Naive thymus-derived CD8-positive, alpha-beta T cell (primary cell): ENCODE measurements at places on chromosomes 5 and 9. TPM values are rescaled to one million over a fixed set of nuclear protein-coding genes. Genes with fewer than 3 reads are reported as not detected.
A peak's percentile ranks its signal among the peaks of the same experiment; 100 is the strongest.

GRCh38 chr9:127855522-127855921 lies 1.1 kb upstream of the ENG start:
- DNase-seq, result no peak

DNA sequence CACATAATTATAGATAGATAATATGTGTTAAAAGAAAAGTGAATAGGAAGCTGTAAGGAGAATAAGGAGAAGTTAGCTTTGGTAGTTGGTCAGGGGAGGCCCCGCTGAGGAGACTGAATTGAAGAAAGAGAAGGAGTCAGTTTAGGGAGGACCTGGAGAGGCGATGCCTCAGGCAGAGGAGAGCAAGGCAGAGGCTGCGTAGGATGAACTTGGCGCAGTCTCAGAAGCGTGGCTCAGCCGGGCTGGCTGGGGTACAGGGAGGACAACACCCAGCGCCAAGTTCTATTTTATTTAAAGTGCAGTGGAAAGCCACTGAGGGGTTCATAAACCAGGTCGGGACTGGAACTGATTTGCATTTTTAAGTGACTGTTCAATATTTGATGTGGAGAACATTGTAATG lies 68.5 kb downstream of the PTCD2 start:
- DNase-seq, result no peak

- DNase-seq, result no peak
These were observed 118.0 kb downstream of the ESM1 start for GRCh38 chr5:54867310-54867944.

DNA sequence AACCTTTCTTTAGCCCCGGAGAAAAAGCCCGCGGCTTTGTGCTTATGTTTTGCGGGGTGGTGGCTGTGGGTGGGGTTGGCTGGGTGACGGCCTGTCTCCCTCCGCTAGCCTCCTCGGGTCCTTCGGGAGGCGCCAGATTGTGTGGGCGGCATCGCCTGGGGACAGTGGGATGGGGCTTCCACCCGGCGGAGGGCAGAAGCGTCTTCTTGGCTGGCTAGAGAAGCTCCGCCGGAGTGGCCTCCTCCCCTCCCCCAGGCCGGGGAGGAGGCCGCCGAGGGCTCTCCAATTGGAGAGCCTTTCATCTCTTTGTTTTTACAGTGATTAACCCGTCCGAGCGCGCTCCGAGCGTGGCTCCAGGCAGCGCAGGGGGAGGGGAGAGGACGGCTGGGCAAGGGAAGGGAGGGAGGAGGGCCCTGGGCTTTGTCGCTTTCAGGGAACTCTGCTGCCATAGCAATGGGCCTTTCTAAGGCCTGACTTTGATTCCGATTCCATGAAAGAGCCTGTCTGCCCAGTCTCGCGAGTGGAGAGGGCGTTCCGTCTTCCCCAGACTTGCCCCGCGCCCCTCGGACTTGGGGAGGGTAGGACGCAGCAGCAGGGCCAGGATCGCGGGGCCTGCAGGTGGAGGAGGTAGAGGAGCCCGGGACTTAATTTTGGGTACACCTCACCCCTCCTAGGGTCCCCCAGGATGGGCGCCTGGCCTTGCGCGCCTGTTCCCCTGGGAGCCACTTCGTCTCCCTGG lies 36.7 kb upstream of the TIFAB start:
- no peak for DNase-seq

DNA sequence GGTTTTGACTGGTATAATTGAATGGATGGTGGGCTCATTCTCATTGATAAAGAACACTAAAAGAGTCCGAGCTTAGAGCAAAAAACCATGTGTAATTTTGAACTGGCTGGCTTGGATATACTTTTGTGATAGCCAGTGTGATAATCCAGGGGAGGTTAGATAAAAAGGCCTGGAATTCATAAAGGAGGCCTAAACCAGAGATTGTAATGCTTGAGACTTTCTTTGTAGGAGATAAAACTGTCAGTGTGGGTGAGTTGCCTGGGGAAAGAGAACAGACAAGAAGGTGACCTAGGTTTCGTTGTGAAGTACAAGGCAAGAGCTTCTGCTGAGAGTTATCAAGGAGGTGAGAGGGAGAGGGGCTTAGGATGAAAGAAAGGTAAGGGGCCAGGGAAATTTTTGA lies 17.0 kb upstream of the NMUR2 start:
- DNase-seq, result no peak

- no peak for DNase-seq
These were observed 79.7 kb downstream of the CDH6 start for GRCh38 chr5:31273161-31273560.

- DNase-seq, result no peak
These were observed 88.1 kb downstream of the CNTLN start for GRCh38 chr9:17222932-17223331.

DNA sequence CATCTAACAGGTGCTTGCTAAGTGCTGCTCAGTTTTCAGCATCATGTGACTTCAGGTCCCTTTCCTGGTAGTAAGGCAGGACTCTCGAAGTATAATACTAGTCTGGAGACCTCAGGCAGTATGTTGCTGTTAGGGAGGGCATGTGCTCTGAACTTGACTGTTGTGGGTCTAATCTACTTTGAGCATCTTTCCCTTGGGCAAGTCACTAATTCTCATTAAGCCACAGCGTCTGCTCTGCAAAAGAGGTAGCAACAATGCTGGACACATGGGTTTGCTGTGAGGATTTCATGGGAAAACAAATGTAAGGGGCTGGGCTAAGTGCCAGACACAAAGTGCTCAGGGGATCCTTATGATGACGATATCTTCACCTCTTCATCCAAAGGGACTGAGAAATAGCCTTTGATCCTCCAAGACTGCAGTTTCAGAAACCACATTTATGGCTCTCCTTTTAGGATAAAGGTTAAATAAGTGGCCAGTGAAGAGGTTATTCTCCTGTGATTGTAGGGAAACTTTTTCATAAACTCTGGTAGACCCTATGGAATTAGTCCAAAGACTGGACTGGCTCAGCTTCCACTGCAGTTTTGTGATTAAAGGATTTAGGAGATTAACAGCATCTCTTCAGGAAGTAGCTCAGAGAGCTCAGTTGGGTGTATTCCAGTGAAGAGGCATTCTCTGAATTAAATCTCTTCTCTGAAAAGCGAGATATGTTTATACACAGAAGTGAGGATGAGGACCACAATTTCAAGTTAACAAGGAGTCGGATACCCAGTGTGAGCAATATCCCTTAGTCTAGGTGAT lies 216.6 kb downstream of the SGCD start:
- DNase-seq, result no peak

GRCh38 chr5:135441350-135441831 lies 5.8 kb downstream of the DCANP1 start:
- no peak for DNase-seq

GRCh38 chr5:30104872-30105596 lies 1088.5 kb upstream of the CDH6 start:
- no peak for DNase-seq

DNA sequence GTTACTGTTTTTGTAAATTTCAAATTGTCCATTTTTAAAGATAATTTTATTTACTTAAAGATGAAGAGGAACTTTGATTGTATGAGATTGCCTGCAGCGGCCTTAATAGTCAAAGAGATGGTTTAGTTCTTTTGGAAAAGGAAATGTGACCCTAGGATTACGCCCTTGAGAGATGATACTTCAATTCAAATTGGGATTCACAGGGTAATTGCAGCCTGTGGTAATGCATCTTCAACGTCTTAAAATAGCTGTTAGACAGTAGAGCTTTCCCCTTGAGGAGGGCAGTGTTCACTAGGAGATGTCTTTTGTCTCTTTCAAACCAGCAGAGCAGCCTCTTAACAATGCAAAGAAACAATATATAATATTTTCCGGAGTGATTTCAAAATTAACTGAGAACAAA lies 127.1 kb downstream of the TAF11L14 start:
- no peak for DNase-seq

- DNase-seq, result no peak
These were observed 35.0 kb downstream of the TPPP start for GRCh38 chr5:658103-658502.

- no peak for DNase-seq
These were observed 137.0 kb downstream of the FER start for GRCh38 chr5:108884736-108885135.

- DNase-seq, result peak; percentile 75
These were observed 701 bp downstream of the PARP8 start for GRCh38 chr5:50667023-50667652.

DNA sequence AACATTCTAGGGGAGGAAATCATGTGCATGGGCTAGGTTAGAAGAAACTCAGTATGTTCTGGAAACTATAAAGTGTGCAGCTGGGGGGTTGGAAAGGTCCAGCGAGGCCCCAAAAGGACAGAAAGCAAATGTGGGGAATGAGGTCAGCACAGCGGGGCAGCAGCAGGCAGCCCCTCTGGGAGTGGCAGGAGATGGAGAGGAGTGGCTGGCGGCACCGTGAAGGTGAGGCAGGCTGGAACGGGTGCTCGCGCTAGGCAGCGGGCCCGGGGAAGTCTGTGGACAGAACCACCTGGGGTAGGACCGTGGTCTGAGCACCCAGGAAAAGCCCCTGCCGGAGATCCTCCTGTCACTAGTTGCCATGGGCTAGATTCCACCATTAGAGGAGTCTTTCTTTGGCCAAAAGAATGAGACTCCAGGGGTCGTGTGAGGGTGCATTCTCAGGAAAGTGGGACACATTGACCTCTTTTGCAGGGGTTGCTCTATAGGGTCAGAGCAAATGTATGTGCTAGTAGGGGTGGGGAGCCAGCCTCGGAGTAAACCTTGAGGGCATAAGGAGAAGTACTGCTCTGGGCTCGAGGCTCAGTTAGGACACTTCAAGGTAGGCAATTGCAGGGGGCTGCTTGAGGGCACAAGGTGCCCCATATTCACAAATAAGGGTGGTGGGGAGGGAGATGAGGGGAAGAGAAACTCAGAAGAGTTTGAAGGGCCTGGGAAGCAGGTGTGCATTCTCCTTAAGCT lies 61.2 kb downstream of the IL6ST start:
- no peak for DNase-seq

DNA sequence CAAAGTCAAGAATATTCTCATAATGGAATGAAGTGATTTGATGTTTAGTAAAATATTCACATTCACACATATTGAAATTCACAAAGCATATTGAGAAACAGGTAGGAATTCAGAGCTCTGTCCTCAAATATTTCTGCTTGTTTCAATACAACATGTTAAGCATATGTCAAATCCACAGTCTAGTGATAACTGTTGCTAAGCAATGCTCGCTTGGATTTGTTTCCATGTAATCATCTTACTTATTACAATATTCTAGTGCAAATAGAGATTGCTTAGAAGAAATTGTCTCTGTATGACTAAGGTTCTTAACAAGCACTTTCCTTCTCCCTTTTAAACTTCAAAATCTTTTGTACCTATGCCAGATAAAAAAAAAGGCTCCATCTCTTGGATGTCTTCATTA lies 995.7 kb downstream of the CDH18 start:
- DNase-seq, result no peak

- DNase-seq, result no peak
These were observed 94.9 kb downstream of the DENND1A start for GRCh38 chr9:123834889-123835562.

- DNase-seq, result no peak
These were observed 235.2 kb downstream of the PLK2 start for GRCh38 chr5:58224661-58225060.

DNA sequence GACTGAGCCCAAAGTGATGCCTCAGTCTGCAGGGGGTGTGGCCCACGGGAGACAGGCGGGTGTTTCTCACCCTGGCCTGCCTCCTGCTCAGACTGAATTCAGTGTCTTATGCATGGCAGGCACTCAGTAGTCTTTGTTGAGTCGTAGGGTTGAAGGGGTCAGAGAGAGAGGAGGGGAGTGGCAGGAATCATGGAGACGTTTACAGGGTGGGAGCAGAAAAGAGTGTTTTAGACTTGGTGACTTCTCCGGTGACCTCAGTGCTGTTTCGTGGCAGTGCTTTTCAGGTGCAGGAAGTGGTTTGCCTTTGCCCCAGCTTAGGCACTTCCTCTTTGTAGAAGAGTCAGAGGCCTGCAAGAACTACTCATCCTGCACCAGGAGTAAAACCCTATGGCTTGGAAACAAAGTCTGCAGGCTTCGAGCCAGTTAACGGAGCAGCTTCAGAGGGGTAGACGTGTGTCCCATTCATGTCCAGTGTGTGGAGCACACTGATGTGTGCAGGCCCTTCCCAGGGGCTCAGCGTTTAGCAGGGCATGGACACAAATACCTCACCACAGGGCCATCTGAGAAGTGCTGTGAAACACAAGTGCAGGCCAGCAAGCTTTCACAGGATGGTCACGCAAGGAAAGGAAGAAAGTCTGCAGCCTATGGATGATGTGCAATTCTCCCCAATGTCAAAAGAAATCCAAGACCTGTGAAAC lies 24.5 kb upstream of the SEMA4D start:
- DNase-seq, result peak; percentile 83

- DNase-seq, result no peak
These were observed 39.5 kb downstream of the PRRT1B start for GRCh38 chr9:131584858-131585257.

DNA sequence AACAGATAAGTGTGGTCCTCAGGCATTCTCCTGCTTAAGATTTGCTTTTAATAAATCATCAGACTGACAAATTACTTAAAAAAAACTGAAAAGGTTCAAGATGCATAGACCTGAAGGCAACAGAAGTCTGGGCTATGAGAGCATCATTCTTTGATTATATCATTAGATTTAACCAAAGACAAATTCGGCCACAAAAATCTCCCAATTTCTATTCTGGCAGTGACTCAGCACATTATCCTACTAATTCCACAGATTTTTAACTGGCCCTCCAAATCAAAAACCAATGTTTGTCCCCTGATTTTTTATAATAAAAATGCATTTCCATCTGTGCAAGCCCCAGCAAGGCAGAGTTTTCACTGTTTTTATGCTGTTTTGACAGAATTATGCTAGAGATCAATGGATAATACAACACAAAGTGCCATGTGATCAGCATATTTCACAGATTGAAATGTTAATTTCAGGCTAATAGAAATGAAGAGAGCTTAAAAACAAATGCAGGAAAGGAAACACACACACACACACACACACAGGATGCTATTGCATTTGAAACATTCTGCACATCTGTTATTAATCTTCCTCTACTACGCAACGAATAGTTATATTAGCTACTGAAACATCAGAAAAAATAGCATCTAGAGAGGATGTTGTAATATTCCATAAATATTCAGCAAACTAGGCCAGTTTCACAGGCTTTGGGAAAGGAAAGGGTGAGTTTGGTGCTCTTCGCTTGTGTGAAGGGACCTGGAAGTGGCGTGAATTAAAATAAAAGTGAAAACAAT lies 177.6 kb upstream of the ST8SIA4 start:
- DNase-seq, result no peak

- DNase-seq, result no peak
These were observed 30.0 kb upstream of the FOXI1 start for GRCh38 chr5:170075696-170076095.

ADAMTS6 gene
- 0.25 TPM for polyA plus RNA-seq

PCDHB2 gene
- 0.25 TPM for polyA plus RNA-seq

HAVCR2 gene
- 5.4 TPM for polyA plus RNA-seq

EFNA5 gene
- 0.03 TPM for polyA plus RNA-seq

CDH9 gene
- polyA plus RNA-seq, result not detected

ARHGEF28 gene
- not detected for polyA plus RNA-seq

TIMD4 gene
- polyA plus RNA-seq, result 3.4 TPM

SLC45A2 gene
- polyA plus RNA-seq, result not detected

SOHLH1 gene
- not detected for polyA plus RNA-seq

CCDC127 gene
- polyA plus RNA-seq, result 3.5 TPM

INSL4 gene
- not detected for polyA plus RNA-seq
